ENCODE measurements at places on chromosomes 3 and 15.

DNA sequence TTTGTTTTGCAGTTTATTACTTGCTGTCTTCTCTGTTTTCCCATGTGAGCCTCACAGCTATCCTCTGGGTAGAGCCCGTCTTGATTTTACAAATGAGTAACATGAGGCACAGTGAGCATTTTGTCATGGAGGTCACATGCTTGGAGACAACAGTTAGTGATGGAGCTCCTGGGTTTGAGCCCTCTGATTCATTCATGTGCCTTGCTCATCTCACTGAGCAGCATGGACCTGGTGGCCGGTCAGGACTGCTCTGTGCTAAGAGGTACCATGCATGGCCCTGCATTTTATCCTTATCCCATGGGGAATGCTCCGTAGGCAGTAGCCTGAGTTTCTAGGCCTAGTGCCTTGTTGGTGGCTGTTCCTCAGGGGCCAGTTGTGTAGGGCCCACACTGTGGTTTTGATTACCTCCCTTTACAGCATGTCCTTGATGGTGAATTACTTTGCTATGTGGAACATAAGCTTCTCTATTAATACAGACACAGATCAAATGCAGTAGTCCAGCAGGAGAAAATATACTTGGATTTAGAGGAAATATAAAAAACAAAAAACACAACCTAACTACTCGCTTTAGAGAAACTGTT lies 35.6 kb downstream of the MAP2K5 start:
- no peak for DNase-seq

DNA sequence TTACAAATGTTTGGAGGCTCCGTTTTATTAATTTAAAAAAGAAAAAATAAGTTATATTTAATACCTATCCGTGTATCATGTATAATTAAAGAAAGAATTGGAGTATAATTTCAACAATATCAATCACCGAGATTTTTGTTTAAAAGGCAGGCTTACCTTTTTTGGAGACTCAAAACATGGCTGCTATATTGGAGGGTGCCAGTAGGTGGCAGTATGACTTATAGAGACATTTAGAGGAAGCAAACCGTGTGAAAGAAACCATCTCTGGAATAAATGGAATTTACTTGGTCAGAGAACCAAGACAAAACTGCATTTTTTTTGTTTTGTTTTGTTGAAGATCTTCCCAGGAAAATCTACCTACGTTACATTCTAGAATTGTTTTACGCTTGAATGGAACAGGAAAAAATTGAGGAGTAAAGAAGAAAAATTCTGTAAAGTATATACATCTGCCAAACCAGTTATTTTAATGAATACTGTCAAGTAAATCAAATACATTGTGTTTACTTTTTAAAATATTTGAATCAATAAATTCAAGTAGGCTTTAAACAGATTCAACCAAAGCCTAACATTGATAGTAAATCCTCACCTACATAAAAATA lies 802.6 kb upstream of the ALCAM start:
- DNase-seq: peak; percentile 40

DNA sequence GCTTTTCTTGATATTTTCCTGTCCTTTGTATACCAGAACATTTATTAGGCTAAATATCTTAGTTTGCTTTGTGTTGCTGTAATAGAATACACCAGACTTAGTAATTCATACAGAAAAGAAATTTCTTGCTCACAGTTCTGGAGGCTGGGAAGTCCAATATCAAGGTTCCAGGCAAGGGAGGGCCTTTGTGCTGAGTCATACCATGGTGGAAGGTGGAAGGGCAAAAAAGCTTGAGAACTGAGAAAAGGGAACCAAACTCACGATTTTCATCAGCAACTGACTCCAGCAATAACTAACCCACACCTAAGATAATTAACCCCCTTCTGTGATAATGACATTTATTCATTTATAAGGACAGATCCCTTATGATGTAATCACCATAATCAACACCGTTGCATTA lies 496.9 kb upstream of the SUCLG2 start:
- no peak for DNase-seq

DNA sequence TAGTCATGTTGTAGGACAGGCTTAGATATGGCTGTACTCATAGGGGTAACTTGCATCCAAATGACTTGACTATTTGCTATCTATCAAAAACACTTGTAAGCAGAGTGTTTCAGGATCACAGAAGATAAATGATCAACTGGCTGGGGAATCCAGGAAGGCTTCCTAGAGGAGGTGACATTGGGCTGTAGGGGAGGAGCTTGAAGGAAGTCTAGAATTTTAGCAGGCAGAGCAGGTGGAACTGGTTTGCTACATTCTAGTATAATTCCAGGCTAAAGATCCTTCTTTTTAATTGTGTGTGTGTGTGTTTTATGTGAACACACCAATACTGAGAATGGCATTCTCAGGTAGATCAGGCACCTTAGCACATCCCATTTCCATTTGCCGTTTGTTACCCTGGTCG lies 380.3 kb downstream of the MCTP2 start:
- no peak for DNase-seq

DNA sequence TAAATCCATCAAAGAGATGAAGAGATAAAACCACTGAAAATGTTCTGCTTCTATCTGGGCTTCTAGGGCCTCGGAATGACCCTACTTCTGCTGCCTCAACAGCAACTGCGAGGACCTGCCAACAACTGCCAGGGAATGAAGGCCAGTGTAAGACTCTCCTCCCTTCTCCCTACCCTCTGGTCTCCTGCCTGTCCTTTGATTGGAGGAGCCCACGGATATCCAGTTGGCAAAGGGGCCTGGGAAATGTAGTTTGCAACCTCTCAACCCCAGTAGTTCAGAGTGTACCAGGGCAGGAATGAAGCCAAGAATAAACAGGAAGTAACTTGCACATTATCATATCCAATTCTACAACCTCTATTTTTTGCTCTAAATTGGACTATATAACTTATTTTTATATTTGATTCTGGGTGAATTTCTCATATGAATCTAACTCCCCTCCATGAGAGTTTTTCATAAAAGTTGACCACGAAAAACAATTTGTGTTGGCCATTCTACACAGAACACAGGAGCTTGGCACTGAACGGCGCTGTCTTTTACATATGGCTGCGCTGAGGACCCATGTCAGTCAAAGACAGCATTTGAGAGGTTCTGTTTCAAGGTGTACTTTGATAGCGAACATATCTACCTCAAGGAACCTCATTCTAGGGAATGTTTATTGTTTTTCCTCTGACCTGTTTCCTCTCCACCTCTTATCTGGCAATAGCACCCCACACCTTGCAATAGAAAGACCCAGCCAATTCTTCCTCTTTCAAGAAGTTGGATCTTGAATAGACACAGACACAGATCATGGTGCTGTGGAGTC lies 91.1 kb upstream of the RNF7 start:
- DNase-seq: no peak

DNA sequence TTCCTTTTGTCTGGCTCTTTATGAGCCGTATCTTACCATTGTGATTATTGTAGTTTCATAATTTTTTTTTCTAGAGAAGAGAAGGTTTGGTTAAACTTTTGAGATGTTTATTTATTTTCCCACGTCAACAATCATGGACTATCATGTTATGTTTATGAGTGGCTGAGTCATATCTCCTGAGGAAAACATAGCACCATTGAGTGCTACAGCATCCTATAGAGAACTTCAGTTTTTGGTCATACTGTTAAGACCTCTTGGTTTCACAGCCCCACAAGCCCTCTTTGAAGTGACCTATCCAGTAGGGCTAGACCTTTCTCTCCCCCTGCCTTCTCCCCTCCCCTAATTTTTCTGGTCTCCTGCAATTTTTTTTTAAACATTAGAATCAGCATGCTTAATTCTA lies 20.8 kb downstream of the PIK3CA start:
- DNase-seq: no peak

GRCh38 chr3:137204409-137204808 lies 246.6 kb downstream of the IL20RB start:
- no peak for DNase-seq

All from CD4-positive, alpha-beta T cell treated with Interleukin-6 at 100 ng/mL for 8 hours (primary cell).